ENCODE measurements at places on chromosomes 3 and 15.

DNA sequence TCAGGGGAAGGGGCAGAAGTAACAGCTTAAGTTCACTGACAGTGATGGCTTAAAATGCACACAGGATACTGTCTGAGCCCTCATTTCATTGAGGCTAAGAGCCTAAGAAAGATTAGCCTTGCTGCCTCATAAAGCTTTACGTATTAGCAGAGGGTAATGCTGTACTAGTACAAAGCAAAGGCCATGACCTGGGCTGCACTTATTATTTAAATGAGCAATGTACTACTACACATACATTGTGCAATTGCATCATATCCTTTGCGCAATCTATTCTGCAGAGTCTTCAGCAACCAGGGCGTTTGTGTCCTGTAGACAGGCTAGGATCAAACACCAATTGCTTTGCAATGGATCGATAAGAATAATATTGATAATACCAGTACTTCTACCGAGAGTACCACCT lies 221.8 kb downstream of the TPRG1 start:
- no peaks in the 10 kb centered on the region for H3K36me3 ChIP-seq
- H3K4me3 ChIP-seq, result no peak overlapping the region
- peaks cover 20% of the 10 kb centered on the region for H3K4me1 ChIP-seq
- peak overlapping the region; percentile 56 for H3K27ac ChIP-seq

DNA sequence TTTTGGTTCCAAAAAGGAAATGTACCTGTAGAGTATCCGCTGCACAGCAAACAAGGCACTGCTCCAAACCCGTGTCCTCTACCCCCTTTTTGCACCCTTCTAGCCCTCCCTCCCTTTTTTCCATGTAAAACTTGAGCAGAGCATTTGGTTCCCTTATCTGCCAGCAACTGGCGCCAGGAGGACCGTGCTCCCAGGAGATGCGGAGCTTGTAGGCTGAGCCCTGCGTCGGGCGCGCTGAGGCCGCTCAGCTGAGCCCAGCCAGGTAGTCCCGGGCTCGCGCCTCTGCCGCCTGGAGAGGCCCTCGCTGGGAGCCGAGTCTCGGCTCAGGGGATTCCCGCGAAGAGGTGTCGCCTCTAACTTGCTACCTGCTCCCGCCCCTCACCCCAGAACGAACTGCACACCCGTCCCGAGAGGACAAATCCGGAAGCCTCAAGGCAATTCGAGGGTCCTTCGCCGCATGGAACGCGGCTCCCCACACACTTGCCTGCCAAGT lies 575 bp downstream of the TRPM7 start:
- peak; percentile 37 for DNase-seq
- H3K4me1 ChIP-seq, result peaks cover 21% of the 10 kb centered on the region
- no peaks in the 10 kb centered on the region for H3K27me3 ChIP-seq
- H3K4me3 ChIP-seq, result peak overlapping the region; percentile 98
- peak overlapping the region; percentile 55 for H3K27ac ChIP-seq
- H3K36me3 ChIP-seq, result no peaks in the 10 kb centered on the region

DNA sequence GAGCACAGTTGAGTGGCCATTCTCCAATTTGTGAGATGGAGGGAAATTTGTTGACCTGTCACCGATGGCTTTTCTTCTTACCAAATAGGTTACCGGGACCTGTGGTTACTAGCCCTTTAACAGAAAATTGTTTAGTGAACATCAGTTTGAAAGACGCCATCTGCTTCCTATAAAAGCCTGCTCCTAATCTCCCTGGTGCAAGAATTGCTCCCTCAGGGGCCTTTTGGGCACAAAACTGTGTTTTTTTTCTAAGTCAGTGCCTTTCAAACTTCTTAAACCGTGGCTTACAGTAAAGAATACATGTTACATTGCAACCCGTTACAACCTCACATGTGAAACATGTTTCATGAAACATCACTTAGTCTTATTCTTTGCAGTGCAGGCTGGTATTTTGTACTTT lies 15.0 kb downstream of the CACNA2D3 start:
- H3K36me3 ChIP-seq, result no peaks in the 10 kb centered on the region
- DNase-seq, result no peak
- H3K4me3 ChIP-seq, result no peak overlapping the region
- H3K4me1 ChIP-seq, result no peaks in the 10 kb centered on the region

GRCh38 chr3:13011573-13012220 lies 61.5 kb downstream of the IQSEC1 start:
- H3K27ac ChIP-seq, result no peak overlapping the region
- H3K27me3 ChIP-seq, result no peaks in the 10 kb centered on the region
- peak; percentile 12 for DNase-seq
- peaks cover 9% of the 10 kb centered on the region for H3K4me1 ChIP-seq

GRCh38 chr3:64228110-64228509 lies 2.8 kb upstream of the PRICKLE2 start:
- H3K4me1 ChIP-seq, result no peaks in the 10 kb centered on the region
- H3K4me3 ChIP-seq, result no peak overlapping the region
- DNase-seq, result no peak
- no peaks in the 10 kb centered on the region for H3K27me3 ChIP-seq

DNA sequence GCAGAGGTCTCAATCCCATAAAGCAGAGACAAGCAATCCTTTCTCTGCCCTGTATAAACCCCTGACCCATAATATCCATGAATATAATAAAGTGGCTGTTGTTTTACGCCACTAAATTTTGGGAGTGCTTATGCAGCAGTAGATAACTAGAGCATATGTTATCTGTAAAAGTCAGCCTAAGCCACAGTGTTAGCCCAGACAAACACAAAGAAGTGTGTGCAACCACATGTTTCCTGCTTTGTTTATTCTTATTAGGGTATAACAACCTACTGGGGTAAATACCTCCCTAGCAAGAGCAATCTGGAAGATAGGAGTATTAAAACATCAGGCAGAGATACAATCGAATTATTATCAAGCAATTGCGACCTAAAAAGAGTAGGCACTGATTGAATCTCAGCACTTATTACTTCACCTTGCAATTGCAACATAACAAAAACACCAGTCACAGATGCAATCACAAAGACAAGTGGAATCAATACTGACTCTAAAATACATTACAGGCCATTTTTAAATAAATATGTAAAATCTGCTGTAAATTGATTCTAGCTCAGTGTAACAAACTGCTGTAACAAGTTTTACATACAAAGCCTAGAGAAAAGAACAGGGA lies 94.6 kb upstream of the UBE2E2 start:
- no peaks in the 10 kb centered on the region for H3K27me3 ChIP-seq
- H3K4me3 ChIP-seq, result no peak overlapping the region
- peaks cover 9% of the 10 kb centered on the region for H3K4me1 ChIP-seq
- no peaks in the 10 kb centered on the region for H3K36me3 ChIP-seq

DNA sequence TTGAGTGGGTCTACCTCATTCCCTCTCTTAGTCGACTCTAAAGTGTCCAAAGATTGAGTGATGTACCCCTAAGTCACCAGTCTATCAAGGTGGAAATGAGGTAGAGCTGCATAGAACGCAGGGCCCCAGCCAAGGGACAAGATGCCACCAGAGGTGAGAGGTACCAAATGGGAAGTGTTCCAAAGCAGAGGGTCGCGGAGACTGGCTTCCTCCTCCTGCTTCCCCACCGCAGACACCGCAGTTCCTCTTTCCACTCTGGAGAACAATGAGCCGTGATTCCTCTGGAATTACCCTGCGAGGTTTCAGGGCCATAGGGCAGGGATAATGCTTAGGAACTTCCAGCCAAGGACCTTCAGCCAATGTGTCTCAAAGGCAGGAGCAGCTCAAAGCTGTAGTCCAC lies 55.8 kb downstream of the DAPK2 start:
- H3K4me1 ChIP-seq, result peaks cover 7% of the 10 kb centered on the region
- no peaks in the 10 kb centered on the region for H3K27me3 ChIP-seq
- no peak overlapping the region for H3K27ac ChIP-seq

GRCh38 chr15:49848282-49848724 lies 227.5 kb downstream of the DTWD1 start:
- peak; percentile 95 for DNase-seq
- H3K4me3 ChIP-seq, result no peak overlapping the region
- no peaks in the 10 kb centered on the region for H3K36me3 ChIP-seq
- H3K4me1 ChIP-seq, result peaks cover 28% of the 10 kb centered on the region
- H3K27me3 ChIP-seq, result no peaks in the 10 kb centered on the region
- H3K27ac ChIP-seq, result peak overlapping the region; percentile 97

- peaks cover 28% of the 10 kb centered on the region for H3K36me3 ChIP-seq
- no peaks in the 10 kb centered on the region for H3K27me3 ChIP-seq
- H3K27ac ChIP-seq, result no peak overlapping the region
- peaks cover 24% of the 10 kb centered on the region for H3K4me1 ChIP-seq
- DNase-seq, result no peak
- H3K4me3 ChIP-seq, result no peak overlapping the region
These were observed 6.4 kb downstream of the RPLP1 start for GRCh38 chr15:69459066-69459465.

- H3K27me3 ChIP-seq, result peaks cover 11% of the 10 kb centered on the region
- H3K4me1 ChIP-seq, result no peaks in the 10 kb centered on the region
- H3K36me3 ChIP-seq, result no peaks in the 10 kb centered on the region
- no peak for DNase-seq
- no peak overlapping the region for H3K4me3 ChIP-seq
These were observed 476.8 kb downstream of the C3orf38 start for GRCh38 chr3:88626456-88627120.

GRCh38 chr15:87357637-87358313 lies 898.8 kb downstream of the NTRK3 start:
- DNase-seq, result no peak
- H3K27ac ChIP-seq, result no peak overlapping the region
- H3K4me1 ChIP-seq, result peaks cover 10% of the 10 kb centered on the region
- H3K36me3 ChIP-seq, result no peaks in the 10 kb centered on the region

DNA sequence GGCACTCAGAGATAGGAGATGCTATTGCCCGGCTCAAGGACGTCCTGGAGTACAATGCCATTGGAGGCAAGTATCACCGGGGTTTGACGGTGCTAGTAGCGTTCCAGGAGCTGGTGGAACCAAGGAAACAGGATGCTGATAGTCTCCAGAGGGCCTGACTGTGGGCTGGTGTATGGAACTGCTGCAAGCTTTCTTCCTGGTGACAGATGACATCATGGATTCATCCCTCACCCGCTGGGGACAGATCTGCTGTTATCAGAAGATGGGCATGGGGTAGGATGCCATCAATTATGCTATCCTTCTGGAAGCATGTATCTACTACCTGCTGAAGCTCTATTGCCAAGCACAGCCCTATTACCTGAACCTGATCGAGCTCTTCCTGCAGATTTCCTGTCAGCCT lies 26.4 kb downstream of the BCL2A1 start:
- peaks cover 6% of the 10 kb centered on the region for H3K4me1 ChIP-seq
- DNase-seq, result no peak
- no peak overlapping the region for H3K4me3 ChIP-seq
- H3K27me3 ChIP-seq, result no peaks in the 10 kb centered on the region
- no peaks in the 10 kb centered on the region for H3K36me3 ChIP-seq

- H3K36me3 ChIP-seq, result no peaks in the 10 kb centered on the region
- peaks cover 33% of the 10 kb centered on the region for H3K27me3 ChIP-seq
- DNase-seq, result no peak
- H3K4me1 ChIP-seq, result no peaks in the 10 kb centered on the region
- H3K27ac ChIP-seq, result no peak overlapping the region
These were observed 48.6 kb downstream of the GAP43 start for GRCh38 chr3:115671761-115672455.

GRCh38 chr3:113914646-113915045 lies 33.2 kb upstream of the ZDHHC23 start:
- no peak overlapping the region for H3K27ac ChIP-seq
- H3K4me1 ChIP-seq, result 0 out of 2 replicates have a peak, but pooled peaks cover 4% of the 10 kb centered on the region
- no peak overlapping the region for H3K4me3 ChIP-seq
- no peaks in the 10 kb centered on the region for H3K36me3 ChIP-seq
- DNase-seq, result no peak
- no peaks in the 10 kb centered on the region for H3K27me3 ChIP-seq

DNA sequence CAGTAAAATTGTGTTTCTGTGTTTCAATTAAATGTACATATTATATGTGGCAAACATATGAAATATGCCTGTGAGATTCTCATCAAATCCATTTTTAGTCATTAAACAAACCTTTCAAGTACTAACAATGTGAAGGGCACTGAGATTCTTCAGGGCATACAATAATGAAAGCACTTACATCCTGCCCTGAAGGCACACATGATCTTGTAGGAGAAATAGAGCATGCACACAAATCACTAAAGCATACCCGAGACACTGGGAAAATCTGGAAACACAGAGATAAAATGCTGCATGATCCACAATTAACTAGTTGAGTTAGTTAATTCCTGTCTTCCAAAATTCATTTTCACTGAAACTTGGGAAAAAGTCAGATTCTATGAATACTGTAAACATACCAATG lies 810.5 kb upstream of the NECTIN3 start:
- DNase-seq, result no peak
- no peak overlapping the region for H3K27ac ChIP-seq
- H3K27me3 ChIP-seq, result no peaks in the 10 kb centered on the region

GRCh38 chr15:28026221-28026620 lies 72.9 kb downstream of the OCA2 start:
- H3K4me3 ChIP-seq, result no peak overlapping the region
- H3K36me3 ChIP-seq, result no peaks in the 10 kb centered on the region
- H3K27ac ChIP-seq, result no peak overlapping the region
- no peak for DNase-seq

DNA sequence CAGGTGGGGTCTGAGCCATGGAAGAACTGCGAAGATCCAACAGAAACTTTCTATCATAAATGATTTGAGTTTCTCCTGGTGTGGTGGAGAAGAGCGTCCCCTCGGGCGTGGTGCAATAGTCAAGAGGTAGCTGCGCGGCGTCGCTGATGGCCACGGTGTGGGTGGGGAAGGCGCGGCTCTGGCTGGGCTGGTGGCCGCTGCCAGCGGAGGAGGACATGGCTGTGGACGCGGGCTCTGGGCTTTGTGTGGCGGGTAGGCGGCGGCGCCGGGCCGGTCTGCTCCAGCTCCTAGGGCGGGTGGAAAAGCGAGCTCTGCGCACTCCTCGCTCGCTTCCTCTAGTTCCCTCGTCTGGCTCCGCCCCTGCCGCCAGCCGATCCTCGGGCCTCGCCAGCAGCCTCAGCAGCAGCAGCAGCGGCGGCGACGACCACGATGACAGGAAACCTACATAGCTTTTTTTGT lies 5.9 kb downstream of the STARD9 start:
- H3K4me3 ChIP-seq, result peak overlapping the region; percentile 56
- DNase-seq, result peak; percentile 76
- H3K27ac ChIP-seq, result no peak overlapping the region
- H3K27me3 ChIP-seq, result no peaks in the 10 kb centered on the region
- H3K4me1 ChIP-seq, result peaks cover 11% of the 10 kb centered on the region
- no peaks in the 10 kb centered on the region for H3K36me3 ChIP-seq

GRCh38 chr3:119329551-119329950 lies 35.4 kb downstream of the ARHGAP31 start:
- no peaks in the 10 kb centered on the region for H3K27me3 ChIP-seq
- no peak overlapping the region for H3K4me3 ChIP-seq
- H3K4me1 ChIP-seq, result no peaks in the 10 kb centered on the region
- no peak for DNase-seq
- no peaks in the 10 kb centered on the region for H3K36me3 ChIP-seq
- no peak overlapping the region for H3K27ac ChIP-seq

- no peak for DNase-seq
- H3K4me1 ChIP-seq, result no peaks in the 10 kb centered on the region
- no peaks in the 10 kb centered on the region for H3K27me3 ChIP-seq
- no peak overlapping the region for H3K27ac ChIP-seq
- no peak overlapping the region for H3K4me3 ChIP-seq
These were observed 11.6 kb downstream of the DNAH1 start for GRCh38 chr3:52327486-52328290.

GRCh38 chr15:86877171-86877631 lies 797.5 kb downstream of the AGBL1 start:
- H3K36me3 ChIP-seq, result no peaks in the 10 kb centered on the region
- H3K4me1 ChIP-seq, result peaks cover 15% of the 10 kb centered on the region
- peak; percentile 76 for DNase-seq
- H3K4me3 ChIP-seq, result no peak overlapping the region
- H3K27me3 ChIP-seq, result no peaks in the 10 kb centered on the region
- H3K27ac ChIP-seq, result no peak overlapping the region

GRCh38 chr3:100107221-100107814 lies 7.0 kb downstream of the FILIP1L start:
- no peaks in the 10 kb centered on the region for H3K36me3 ChIP-seq
- no peaks in the 10 kb centered on the region for H3K27me3 ChIP-seq
- peak; percentile 97 for DNase-seq
- H3K27ac ChIP-seq, result peak overlapping the region; percentile 88
